ENCODE measurements at places on chromosomes 7 and 10. TPM values are rescaled to one million over a fixed set of nuclear protein-coding genes. Genes with fewer than 3 reads are reported as not detected.
A peak's percentile ranks its signal among the peaks of the same experiment; 100 is the strongest.

Gene CFAP70
- 5.2 TPM for total RNA-seq

Gene WEE2
- total RNA-seq = not detected

Gene SEMA3C
- 496 TPM for total RNA-seq

Gene PPP1R9A
- total RNA-seq = 38.8 TPM

Gene ASB10
- not detected for total RNA-seq

Gene PKD2L1
- not detected for total RNA-seq

Gene FAM131B
- 6.1 TPM for total RNA-seq

DNA sequence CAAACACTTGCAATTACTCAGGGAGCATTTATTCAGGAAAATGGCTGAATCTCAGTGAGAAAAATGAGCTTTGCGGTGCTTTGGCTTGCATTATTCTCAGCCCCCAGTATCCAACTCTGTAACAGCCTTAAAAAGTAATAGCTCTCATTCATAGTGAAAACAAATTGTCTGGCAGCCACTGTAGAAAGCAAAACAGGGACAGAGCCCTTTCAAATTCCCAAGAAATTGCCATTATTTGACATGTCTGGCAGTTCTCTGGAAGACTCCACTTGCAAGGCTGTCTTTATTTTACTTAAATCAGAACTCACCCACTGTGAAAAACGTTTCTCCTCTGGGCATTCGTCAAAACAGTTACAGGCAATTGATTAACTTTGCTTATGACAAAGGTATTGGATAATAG is 122.5 kb downstream of the NPSR1 start:
- no peaks in the 10 kb centered on the region for H3K36me3 ChIP-seq
- DNase-seq = no peak
- no peak overlapping the region for H3K27ac ChIP-seq
- H3K4me1 ChIP-seq = no peaks in the 10 kb centered on the region
- no peak overlapping the region for H3K4me3 ChIP-seq

DNA sequence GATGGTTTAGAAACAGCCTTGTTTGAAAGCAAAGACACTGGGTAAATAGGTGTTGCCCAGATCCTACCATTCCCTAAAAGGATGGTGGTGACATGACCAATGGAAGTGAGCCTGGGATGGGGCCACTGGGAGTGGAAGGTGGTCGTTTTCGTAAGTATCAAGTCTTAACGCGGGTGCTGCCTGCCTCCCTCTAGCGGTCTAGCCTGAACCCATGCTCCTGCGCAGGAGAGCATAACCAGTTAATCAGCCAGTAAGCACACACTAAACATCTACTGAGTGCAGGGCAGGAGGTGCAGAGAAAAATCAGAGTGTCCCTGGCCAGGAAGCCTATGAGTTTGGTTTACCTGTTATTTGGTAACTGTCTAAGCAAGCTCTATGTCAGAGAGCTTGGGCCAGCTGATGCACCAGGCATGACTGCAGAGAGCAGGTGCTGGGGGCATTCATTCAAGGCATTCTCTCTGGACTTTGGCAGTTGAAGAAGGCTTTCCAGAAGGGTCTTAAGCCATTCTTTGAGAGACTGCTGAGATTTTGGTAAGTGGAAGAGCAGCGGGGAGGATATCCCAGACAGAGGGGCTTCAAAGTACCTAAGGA is 930 bp downstream of the GARIN1A start:
- H3K27ac ChIP-seq = no peak overlapping the region
- no peak overlapping the region for H3K4me3 ChIP-seq
- H3K36me3 ChIP-seq = peaks cover 4% of the 10 kb centered on the region
- H3K27me3 ChIP-seq = peaks cover 8% of the 10 kb centered on the region
- no peaks in the 10 kb centered on the region for H3K4me1 ChIP-seq

GRCh38 chr7:80666376-80666775 is 27.9 kb downstream of the CD36 start:
- DNase-seq = no peak
- H3K36me3 ChIP-seq = no peaks in the 10 kb centered on the region
- H3K4me1 ChIP-seq = peaks cover 4% of the 10 kb centered on the region

DNA sequence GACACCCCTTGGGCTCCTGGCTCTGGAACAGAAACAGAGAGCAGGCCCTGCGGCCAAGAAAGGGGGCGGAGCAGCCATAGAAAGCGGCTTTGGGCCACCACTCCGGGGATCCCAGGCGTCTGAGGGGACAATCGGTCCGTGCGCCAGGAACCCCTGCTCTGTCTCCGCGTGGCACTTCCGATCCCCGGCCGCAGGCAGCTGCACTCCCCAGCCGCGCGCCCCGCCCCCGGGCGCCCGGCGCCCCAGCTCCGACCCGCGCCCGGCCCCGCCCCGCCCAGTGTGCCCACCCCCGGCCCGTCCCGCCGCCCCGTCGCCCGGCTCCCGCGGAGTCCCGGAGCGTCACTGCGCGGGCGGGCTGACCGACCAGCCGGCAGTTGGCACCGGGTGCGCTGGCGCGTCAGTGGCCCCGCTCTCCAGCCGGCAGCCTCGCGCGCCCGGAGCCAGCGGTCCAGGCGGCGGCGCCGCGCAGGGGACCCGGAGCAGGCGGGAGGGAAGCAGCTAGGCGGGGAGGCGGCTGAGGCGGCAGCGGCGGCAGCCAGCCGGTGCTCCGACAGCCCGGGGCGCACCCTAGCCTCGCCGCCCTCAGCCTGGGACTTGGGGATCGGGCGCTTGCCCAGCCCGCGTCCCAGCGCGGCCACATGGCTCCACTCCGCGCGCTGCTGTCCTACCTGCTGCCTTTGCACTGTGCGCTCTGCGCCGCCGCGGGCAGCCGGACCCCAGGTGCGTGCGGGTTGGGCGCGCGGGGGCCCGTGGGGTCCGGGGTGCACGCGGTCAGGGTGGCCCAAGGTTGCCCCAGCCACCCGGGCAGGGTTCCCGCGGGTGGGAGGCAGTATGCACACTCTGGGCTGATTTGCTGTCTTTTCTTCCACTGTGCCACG is at the start of gene ADAMTS14:
ADAMTS14 (plus strand) TSS at position 342 of the 878 bp plus-strand sequence; CDS start at position 639, 297 bp downstream.
- peak within 1 kb of the TSS; percentile 0 for H3K27ac ChIP-seq
- no peaks in the 10 kb centered on the region for H3K36me3 ChIP-seq
- peak within 1 kb of the TSS; percentile 70 for H3K4me3 ChIP-seq
- peaks cover 9% of the 10 kb centered on the region for H3K4me1 ChIP-seq
- peaks cover 66% of the 10 kb centered on the region for H3K27me3 ChIP-seq
- DNase-seq = no peak

DNA sequence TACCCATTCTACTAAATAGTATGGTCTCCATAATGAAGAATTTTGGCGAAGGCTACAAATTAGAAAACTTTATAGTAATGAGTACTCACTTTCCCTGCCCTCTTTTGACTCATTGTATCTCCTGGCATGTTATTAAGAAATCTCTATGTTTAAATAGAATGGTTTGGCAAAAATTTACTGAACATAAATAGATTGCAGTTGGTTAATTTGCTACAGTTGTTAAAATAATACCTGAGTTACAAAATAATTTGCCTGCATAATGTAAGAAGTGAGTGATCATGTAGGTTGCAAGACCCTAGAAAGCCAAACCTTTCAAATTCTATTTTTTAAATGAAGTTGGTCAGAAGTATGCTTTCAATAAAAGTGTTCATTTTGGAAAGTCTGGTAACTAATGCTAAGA is 176.8 kb upstream of the AHR start:
- H3K36me3 ChIP-seq = no peaks in the 10 kb centered on the region
- no peak overlapping the region for H3K27ac ChIP-seq
- no peaks in the 10 kb centered on the region for H3K4me1 ChIP-seq
- no peak overlapping the region for H3K4me3 ChIP-seq

GRCh38 chr7:113775401-113775800 is 143.4 kb downstream of the PPP1R3A start:
- no peak overlapping the region for H3K4me3 ChIP-seq
- DNase-seq = no peak
- peaks cover 10% of the 10 kb centered on the region for H3K27me3 ChIP-seq

DNA sequence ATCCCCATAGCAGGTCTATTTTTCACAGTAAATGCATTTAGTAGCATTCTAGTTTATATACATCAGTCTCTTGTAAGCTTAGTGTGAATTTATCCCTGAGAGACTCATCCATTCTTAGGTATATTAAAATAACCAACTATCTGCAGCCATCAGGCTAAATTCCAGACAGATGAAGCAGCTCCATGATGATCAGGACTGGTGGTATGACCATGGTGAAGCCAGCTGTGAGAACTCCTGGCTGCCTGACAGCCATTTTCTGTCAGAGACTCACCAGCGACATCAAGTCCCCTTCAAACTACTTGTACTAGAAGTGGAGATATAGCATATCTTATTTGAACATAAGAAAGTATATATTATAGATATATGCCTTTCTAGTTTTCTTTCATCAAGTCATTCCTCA is 70.3 kb upstream of the GSDME start:
- no peak for DNase-seq
- no peak overlapping the region for H3K4me3 ChIP-seq
- H3K4me1 ChIP-seq = peaks cover 40% of the 10 kb centered on the region
- no peak overlapping the region for H3K27ac ChIP-seq

DNA sequence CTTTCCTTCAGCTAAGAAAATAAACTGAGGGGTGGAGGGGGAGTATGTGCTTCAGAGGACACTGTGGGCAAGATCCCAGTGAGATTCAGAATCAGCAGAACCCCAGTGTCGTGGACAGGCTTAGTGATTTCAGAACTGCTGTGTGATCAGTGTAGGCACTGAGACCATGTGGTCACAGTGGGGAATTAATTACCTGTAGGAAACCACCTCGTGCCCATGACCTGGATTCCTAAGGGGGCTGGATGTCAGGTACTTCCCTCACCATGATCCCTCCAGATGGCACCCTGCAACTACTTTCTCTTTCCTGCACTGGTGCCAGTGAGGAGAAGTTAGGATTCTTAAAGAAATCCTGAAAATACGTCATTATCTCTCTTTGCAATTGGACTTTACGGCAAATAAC is 64.4 kb downstream of the HBP1 start:
- H3K27ac ChIP-seq = no peak overlapping the region
- H3K4me3 ChIP-seq = no peak overlapping the region
- peaks cover 12% of the 10 kb centered on the region for H3K36me3 ChIP-seq
- H3K4me1 ChIP-seq = no peaks in the 10 kb centered on the region
- no peaks in the 10 kb centered on the region for H3K27me3 ChIP-seq

DNA sequence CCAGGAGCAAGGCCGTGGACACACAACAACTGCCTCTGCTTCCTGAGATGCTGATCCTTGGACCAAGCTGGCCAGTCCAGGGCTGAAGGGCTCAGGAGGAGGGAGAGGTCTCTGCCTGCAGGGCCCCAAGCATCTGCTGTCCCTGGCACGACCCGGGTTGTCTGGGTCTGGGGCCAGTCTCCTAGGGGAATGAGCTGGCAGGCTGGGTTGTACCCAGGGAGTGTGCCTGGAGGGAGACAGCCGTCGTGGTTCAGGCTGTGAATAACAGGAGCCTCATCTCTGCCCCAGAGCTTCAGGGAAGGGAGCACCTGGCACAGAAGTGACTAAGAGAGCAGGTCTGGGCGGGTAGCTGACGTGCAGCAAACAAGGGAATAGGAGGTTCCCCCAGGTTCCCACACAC is 17.9 kb upstream of the SERPINE1 start:
- H3K27me3 ChIP-seq = no peaks in the 10 kb centered on the region
- no peaks in the 10 kb centered on the region for H3K4me1 ChIP-seq
- H3K4me3 ChIP-seq = no peak overlapping the region
- H3K36me3 ChIP-seq = no peaks in the 10 kb centered on the region
- H3K27ac ChIP-seq = no peak overlapping the region

- H3K4me3 ChIP-seq = no peak overlapping the region
- H3K36me3 ChIP-seq = no peaks in the 10 kb centered on the region
- no peak overlapping the region for H3K27ac ChIP-seq
- no peak for DNase-seq
- peaks cover 21% of the 10 kb centered on the region for H3K27me3 ChIP-seq
- no peaks in the 10 kb centered on the region for H3K4me1 ChIP-seq
These were observed 20.3 kb downstream of the CXCL12 start for GRCh38 chr10:44364566-44364965.

Measured in mesothelial cell of epicardium (in vitro differentiated cells).